Head of caudate nucleus (tissue), 42 donors: ENCODE measurements at places on chromosomes 1 and 21.

DNA sequence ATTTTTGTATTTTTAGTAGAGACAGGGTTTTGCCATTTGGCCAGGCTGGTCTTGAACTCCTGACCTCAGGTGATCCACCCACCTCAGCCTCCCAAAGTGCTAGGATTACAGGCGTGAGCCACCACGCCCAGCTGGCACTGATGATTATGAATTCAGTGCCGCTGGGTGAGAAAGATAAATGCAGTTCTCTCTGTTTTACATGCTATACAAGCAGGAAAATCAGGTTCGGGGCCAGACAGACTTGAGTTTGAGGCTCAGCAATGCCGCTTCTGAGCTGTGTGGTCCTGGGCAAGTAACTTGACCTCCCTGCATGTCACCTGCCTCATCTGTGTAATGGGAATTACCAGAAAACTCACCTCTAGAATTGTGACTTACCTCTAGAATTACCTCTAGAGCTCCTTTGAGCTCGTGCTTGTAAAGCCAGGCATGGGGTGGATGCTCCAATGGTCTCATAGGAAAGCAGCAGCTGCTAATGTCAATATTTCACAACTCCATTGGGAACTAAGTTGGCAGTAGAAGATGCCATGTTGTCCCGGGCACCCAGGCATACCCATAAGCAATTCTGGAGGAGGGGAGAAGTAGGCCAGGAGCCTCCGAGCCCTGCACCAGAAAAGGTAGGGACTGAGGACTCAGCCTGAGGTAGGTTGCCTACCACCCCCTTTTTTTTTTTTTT, 119.8 kb upstream of the SLC25A33 start:
- DNase-seq = no peak

GRCh38 chr1:159261721-159262494, 40.2 kb upstream of the FCER1A start:
- DNase-seq = no peak

DNA sequence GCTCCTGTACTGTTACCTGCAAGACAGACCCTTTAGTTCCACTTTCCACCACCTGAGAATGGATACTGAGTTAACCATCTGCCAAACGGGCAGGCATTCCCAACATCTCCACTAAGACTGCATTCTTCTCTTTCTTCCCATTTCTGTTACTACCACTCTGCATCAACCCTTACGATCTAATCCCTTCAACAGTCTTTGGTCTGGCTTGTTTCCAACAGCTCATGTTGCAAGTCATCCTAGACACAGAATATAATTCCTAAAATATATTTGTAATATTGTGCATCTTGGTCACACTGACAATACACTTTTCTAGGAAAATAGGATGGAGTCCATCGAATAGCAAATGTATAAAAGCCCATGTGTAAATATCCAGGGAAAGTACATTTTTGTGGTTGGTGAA, 166.7 kb downstream of the SIPA1L2 start:
- DNase-seq = no peak

DNA sequence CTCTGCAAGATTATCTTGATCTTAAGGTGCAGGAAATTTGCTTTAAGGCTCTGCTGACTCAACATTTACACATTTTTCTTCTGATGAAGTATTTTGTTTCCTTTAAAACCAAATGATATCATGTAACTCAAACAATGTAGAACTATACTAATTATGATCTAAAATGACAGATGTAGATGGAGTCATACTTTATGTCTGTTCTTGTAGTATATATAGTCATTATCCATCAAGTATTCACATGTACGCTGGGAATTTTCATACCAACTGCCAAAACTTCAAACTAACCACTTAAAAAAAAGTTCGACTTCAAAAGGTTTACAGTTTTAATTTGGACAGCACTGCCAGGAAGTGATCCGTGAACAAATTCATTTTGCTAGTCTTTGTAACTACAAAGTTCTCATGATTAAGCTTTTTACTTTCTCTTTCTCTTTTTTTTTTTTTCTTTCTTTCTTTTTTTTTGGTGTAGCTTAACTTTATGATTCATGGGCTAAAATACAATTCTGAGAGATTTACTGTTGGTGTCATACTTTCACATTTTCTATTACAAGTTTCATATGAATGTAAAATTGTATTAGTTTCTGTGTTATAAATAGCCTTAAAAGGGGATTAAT, 509.0 kb upstream of the CXADR start:
- DNase-seq = no peak

GRCh38 chr1:203756036-203756435, 8.9 kb upstream of the LAX1 start:
- DNase-seq = no peak

GRCh38 chr21:16900685-16901084, 612.2 kb upstream of the CXADR start:
- DNase-seq = no peak
